Stimulated activated CD4-positive, alpha-beta T cell treated with anti-CD3 and anti-CD28 coated beads, Interleukin-2, amount 100 ng/mL, for 24 hours (primary cell): ENCODE measurements at places on chromosomes 11 and 22.

- no peak for DNase-seq
Measured at GRCh38 chr11:69411257-69411924, 70.1 kb upstream of the LINC01488 start.

GRCh38 chr11:122671400-122671891, 15.9 kb downstream of the UBASH3B start:
- no peak for DNase-seq

GRCh38 chr11:72786305-72787215, 7.3 kb downstream of the STARD10 start:
- DNase-seq = no peak

- no peak for DNase-seq
Measured at GRCh38 chr11:12962306-12962705, 46.8 kb upstream of the RASSF10 start.

DNA sequence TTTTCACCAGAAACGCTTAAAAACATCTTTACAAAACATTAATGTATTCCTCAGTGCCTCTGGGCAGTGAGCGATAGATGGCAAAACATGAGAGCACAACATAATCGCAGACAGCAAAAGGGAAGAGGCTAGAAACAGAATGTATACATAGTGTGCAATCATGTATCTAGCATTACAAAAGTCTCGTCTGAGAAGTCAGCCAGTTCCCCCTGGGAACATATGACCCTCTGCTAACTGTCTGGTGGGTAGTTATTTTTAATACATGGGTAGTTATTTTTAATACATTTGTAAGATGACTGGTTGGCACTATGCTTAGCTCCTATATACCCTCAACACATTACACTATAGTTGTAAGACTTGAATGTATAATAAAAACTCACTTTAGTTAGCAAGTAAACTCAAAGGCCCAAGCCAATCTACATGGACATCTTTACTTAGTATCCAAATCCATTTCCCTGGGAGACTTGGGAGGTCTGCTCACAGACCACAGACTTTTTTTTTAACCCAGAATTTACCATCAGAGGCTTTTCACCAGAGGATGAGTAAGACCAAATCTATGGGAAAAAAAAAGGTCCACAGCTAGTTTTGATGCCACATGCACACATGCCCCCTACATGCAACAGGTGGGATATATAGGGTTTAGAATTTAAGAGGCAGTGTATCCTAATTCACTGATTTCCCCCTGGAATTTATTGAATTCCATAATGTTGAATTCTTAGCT, 71.7 kb downstream of the AMBRA1 start:
- DNase-seq = no peak
